ENCODE measurements at places on chromosomes 2 and 18.

DNA sequence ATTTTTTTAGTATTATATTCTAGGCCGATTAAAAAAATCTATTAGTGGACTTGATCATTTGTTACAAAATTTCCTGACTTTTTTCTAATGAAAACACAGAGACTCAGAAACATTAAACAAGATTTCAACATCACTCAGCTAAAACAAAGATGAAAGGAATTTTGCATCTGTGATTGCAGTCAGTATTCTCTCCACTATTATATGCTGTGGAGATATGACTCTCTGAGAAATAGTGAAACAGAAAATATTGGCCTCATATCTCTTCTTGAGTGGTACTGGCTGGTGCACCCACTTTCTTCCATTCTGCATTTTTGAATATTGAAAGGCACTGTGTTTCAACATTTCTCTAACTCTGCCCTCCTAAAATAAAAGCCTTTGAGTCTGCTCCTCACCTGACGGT lies 914.2 kb downstream of the TSN start:
- no peak for DNase-seq

- DNase-seq: no peak
Observed at GRCh38 chr2:30136764-30137444, 9.9 kb upstream of the YPEL5 start.

DNA sequence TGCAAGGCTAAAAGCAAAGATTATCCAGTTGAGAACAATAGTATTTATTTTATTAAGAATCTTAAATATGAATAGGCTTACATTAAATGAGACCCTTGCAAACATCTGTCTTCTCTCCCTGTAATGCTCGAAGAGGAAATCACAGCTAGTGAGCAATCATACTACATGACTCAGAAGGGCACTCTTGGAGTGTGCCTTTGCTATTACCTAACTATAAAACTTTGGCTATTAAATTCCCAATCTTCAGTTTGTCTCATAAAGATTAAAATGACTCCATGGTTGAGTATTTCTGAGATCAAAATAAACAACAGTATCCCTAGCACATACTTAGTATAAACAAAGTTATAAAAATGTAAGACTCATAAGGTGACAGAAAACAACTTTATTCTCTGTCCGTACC lies 296.9 kb downstream of the KCNJ3 start:
- no peak for DNase-seq

GRCh38 chr18:13240060-13240725 lies 21.6 kb downstream of the LDLRAD4 start:
- no peak for DNase-seq

DNA sequence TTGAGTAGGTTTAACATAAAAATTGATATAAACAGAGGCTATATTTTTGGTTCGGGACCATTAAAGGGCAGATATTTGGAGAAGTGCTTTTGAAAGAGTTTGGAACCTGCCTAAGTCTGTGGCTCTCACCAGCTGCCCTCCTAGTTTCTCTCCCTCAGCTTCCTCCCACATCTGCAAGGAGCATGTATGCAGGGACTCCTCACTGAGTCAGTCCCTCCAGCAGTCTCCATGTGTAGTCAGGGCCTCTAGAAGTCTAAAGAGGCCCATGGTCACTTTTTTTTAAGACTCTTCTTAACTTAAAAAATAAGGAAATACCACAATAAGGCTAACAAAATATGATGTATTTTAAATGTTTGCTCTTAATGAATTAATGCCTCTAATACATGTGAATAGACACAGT lies 220.0 kb upstream of the TANK start:
- no peak for DNase-seq

GRCh38 chr18:58114766-58115165 lies 70.7 kb downstream of the NEDD4L start:
- no peak for DNase-seq

GRCh38 chr2:169739351-169739750 lies 5.7 kb downstream of the KLHL23 start:
- DNase-seq: no peak

GRCh38 chr18:75109819-75110218 lies 99.1 kb downstream of the PTGR3 start:
- no peak for DNase-seq

- DNase-seq: no peak
Observed at GRCh38 chr2:71291398-71291797, 40.2 kb upstream of the ZNF638 start.

DNA sequence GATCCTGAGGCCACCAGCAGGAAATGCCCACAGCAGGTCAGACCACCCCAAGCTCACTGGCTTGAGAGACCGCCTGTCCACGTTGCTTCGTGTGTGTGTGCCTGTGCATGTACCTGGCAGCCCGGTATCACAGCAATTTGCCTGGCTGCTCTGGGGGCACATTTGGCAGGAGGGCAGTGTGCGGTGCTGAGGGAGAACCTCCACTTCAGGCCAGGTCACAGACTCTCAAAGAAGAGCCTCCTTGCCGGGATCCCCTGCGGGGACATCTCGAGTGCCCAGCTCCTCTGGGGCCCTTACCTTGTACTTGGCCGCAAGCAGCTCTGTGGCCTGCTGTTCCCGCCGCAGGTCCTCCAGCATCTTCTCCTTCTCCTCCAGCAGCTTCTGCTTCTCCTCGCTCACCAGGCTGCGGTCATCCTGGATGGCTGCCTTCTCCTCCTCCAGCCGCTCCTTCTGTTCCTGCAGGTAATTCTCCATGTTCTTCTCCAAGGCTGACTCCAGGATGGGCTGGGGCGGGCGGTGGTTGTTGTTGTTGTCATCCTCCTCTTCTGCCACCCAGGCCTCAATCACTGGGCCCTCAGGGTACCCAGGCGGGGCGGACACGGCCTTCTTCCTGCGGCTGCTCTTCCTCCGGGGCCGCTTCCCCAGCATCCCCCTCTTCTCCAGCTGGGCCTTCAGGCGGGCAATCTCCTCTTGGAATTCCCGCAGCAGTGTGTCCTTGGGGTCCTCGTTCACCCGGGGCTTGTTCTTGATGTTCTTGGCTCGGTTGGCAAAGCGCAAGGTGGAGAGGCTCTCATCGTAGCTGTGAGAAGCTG lies 2.0 kb downstream of the KIF3C start:
- DNase-seq: no peak

DNA sequence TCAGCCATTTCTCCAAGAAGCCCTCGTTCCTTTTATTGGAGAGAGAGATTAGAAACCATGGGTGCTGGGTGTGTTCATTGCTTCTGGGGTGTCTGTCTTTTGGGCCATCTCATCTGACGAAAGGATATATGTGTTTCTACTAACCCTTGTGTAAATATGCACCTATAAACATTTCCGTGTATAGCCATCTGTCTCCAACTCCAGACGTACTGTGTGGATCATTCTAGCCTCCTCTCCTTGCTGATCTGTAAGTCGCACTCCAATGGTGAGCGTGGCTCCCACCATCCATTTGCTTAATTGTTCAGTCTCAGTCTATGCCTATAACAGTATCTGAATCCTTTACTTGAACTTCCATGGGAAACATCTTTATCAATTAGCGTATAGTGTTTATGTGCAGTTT lies 1.8 kb downstream of the RBFA start:
- no peak for DNase-seq

DNA sequence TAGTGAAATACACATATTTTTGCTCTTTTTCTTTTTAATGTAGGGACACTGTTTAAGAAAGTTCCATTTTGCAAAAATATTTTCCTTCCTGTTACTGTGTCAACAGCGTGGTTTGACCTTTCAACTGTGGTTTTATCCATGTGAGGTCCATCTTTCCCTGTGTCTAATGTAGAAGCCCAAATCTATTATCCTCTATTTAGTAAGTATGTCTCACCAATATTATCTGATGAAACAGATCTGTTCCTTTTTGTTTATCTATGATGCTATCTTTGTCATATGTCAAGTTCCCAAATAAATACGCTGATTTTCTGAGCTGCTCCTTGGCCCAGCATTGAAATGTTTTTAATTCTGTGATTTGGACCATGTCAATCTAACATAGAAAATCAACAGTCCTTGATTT lies 3.5 kb upstream of the ARHGAP15 start:
- DNase-seq: no peak

DNA sequence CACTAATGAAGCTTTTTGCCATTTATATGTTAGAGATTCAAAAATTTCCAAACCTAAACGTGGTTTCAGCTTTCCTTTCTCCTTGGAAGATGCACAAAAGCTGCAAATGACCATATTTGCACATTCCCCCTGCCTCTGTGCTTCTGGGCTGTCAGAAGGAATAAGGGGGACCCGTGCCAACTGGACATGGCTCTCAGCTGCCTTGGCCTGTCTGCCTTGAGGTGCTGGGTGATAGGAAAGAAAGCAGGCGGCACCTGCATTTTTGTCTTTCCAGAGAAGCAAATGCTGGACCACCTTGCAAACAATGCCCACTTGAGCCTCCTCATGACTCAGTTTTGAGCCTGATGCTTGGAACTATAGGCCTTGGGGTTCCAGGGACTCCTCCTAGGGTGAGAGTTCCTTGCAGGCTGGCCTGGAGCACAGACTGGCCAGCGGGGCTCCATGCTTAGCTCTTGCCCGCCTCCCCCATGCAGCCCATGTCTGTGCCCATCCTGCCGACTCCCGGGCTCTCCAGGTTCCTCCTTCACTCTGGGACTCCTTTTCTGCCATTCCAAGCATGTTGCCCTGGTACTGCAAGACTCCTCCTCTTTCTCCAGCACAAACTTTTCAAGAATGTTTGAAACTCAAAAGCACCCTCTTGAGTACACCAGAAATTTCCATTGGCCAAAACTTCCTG lies 109.0 kb upstream of the EPAS1 start:
- no peak for DNase-seq

- no peak for DNase-seq
Observed at GRCh38 chr2:214593727-214594126, 182.9 kb downstream of the VWC2L start.

DNA sequence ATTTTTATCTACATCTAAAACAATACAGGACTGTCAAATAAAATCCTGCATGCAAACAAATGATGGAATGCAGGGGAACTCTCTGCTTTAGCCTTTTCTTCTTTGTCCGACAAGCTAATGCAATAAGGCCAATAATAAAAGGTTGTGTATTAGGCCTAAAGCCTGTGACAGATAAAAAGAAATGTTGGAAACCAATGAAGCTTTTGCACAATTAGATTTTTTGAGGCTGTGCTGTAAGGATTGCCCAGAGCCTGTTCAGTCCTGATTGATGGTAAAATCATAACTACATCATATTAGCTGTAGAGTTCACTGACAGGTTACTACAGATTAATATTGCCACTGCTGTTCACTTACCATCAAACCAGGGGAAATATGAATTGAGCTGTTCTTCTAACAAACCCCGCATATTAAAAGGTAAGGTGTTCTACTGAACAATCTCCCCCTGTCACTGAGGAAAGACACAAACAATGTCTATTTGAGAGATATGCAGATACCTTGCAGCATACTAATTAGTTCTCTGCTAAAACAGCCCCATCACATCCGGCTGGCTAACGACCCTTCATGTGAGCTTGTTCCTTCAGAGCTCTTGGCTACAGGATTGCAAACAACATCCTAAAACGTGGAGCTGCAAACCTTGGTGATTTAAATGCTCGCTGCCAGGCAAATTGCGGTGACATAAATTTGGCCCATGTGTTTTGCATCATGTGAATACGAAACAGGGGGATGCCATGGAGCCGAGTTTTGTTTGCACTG lies 305.4 kb downstream of the MTX2 start:
- no peak for DNase-seq

- no peak for DNase-seq
Observed at GRCh38 chr2:187266147-187266546, 181.9 kb downstream of the CALCRL start.

GRCh38 chr2:48479915-48480314 lies 50.0 kb upstream of the STON1 start:
- DNase-seq: no peak

- DNase-seq: peak; percentile 62
Observed at GRCh38 chr2:172335736-172336135, 91.7 kb upstream of the ITGA6 start.

GRCh38 chr2:23121968-23122648 lies 262.9 kb upstream of the KLHL29 start:
- DNase-seq: no peak

DNA sequence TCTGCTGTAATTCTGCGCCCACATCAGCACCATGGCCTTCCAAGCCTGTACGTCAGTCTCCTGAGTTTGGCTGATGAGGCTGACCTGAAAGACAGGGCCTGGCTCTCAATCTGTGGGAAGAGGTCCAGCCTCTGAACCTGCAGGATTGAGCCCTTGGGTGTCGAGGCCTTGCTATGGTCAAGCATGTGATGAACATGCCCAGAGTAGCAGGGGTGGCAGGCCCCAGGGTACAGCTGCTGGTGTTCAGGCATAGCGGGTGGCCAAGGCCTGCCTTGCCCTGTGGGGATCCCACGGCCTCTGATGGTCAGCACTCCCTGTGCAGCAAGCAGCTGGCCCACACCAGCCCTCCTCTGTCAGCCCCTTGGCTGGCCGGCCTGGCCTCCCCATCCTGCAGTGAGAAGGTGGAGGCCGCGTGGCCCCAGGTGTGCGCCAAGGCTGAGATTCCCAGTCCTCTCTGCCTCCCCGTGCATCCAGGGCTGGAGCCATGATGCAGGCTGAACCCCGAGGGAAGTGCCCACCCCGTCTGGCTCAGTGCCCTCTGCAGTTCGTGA lies 298.4 kb downstream of the NDUFA10 start:
- DNase-seq: no peak

GRCh38 chr2:190837952-190838361 lies 42.7 kb upstream of the GLS start:
- no peak for DNase-seq

DNA sequence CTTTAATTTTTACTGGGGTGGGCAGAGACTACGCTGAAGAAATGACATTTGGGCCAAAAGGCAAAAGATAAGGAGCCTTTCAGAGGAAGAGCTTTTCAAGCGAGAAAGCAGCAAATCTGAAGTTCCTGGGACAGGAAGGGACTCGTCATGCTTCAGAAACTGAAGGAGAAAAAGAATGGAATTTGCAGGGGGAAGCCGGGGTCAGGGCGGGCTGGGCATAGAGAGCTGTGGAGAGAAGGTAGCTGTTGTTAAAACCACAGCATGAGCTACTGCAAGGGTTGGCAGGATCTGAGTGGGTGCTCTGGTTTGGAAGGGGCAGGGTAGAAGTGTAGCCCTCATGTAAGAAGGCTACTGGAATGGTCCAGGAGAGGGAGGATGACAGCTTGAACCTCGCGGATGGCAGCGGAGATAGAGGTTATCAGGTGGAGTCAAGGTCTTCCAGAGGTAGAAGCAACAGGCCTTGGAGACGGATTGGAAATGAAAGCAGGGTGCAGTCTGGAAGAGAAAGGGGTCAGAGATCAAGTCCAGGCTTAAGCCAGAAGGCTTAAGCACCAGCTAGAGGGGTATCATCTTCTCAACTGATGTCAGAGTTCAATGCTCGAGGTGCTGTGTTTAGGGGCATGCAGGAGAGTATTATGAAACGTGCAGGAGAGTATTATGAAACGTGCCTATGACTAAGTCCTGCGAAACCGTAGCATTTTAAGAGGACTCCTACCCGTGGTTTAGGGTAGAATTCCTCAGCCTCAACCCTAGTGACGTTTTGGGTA lies 18.9 kb downstream of the ATP8B1 start:
- DNase-seq: no peak

- no peak for DNase-seq
Observed at GRCh38 chr2:180723712-180724111, 256.7 kb upstream of the UBE2E3 start.

DNA sequence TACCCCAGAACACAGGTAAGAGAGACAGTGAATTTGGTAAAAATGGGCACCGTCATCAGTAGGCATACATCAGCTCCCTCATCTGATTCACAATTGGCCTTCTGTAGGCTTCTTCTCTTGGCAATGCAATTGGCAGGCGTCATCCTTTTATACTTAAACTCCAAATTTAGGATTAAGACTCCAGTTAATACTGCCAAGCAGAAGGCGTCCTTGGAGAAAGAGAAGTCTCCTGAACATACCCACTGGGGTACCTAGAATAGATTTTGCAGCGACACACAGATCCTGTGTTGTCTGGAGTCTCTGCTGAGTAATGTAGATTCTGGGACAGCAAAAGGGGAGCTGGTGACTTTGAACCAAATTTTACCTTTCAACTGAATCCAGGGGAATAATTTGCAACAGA lies 592 bp upstream of the METAP1D start:
- DNase-seq: no peak
